ENCODE measurements at places on chromosomes 2 and 18.

DNA sequence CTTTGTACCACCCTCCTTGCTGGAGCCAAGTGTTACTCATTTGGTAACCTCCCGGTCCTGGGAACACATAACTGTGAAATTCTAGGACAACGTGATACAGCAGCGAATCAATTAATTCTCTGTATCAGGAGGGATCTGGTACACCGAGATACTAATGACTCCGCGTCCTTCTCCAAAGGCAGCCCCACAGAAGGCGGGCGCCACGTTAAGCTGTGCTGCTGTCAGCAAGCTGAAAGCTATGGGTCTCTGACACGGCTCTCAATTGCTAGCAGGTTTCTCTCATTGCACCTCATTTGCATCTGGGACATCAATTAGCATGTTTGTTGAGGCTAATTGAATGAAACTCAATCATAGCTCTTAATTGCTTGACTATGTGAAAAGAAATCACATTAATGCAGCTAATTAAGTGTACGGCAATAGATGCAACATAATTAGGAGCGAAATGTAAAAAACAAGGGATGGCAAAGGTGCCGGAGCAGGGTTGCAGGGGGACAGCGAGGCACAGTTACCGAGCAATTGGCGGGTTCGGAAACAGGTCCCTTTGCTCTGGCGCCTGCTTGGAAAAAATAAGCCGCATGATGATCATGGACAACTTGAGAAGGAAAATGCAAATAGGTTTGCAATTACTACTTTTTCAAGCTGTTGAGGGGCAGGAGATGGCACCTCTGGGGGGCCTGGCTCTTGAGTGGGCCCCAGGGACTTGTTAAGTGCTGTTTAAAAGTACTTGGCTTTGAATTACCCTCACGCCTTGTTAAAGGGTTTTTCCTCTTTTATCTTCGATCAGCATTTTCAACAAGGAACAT is 264.2 kb downstream of the GBX2 start:
- DNase-seq: no peak

GRCh38 chr2:105760191-105760590 is 15.5 kb downstream of the NCK2 start:
- no peak for DNase-seq

DNA sequence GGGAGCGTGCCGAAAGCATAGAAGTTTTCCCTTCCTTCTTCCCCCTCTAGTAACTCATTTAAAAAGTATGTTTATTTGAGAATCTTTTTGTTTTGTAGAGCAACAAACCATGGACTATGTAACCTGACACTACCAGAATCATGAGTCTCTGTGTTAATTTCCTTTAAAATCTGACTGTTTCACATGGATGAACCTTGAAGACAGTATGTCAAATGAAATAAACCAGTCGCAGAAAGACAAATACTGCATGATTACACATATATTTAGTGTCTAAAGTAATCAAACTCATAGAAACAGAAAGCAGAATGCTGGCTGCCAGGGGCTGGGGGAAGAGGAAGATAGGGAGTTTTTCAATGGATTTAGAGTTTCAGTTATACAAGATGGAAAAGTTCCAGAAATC is 32.3 kb downstream of the PTPN2 start:
- no peak for DNase-seq

- no peak for DNase-seq
Observed at GRCh38 chr2:196758474-196759377, 40.8 kb downstream of the GTF3C3 start.

- DNase-seq: no peak
Observed at GRCh38 chr2:80546766-80547165, 242.2 kb upstream of the LRRTM1 start.

DNA sequence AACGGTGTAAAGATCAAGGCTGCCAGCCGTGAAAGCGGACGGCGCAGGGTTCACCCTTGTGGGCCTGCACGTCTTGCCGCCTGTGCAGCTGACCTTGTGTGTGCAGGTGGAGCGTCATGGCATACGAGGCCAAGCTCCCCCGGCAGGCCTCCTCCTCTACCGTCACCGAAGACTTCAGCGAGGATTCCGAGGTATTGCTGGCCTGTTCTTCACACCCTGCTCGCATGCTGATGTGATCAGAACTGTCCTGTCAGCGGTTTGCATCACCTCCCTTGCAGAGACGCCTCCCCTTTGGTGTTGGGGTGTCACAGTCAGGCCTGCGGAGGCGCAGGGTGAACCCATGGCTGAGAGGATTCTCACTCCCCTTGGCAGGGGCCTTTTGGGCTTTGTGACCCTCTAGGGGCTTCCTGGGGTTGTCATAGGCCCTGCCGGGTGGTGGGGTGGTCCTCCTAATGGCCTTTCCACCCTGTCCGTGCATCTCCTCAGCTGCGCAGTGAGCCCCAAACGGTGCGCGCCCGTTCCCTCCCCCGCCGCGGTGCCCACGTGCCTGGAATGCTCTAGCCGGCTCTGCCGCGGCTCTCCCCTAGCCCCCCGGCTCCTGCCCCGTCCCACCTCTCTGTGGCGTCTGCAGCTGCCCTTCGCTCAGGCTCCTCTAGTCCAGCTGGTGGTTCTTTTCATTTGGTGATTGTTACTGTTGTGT is 92.5 kb downstream of the DGKD start:
- DNase-seq: peak; percentile 31

- no peak for DNase-seq
Observed at GRCh38 chr2:51829477-51829876, 797.5 kb upstream of the NRXN1 start.

- DNase-seq: no peak
Observed at GRCh38 chr2:85401464-85401805, 8.7 kb downstream of the CAPG start.

DNA sequence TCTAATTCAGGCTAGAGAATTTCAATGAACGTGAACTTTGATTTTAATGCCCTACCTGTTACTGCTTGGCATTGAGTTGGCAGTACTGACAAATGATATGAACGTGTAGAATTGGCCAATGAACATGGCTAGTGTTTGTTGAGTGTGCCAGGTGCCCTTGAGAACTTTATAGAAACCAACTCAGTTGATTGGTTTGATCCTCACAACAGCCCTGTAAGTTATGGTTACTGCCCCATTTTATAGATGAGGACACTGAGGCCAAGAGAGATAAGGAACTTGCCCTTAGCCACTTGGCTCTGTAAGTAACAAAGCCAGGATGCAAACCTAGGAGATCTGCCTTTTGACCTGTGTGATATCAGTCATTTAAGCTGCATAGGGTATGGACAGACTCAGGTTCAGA is 275.7 kb downstream of the NEDD4L start:
- no peak for DNase-seq

DNA sequence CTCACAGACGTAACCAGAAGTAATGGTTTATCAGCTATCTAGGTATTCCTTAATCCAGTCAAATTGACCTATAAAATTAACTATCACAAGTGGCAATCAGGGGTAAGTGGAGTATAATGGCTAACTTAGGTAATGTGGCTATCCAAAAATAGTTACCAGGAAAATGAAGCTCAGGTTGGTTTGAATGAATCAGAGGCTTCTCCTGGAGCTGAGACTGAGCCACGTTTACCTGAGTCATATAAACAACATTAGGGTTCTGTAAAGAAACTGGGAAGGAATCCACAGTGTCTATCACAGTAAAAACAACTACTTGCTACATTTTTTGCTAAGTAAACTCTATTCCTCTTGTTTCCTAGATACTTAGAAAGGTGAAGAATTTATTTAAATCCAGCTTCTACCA is 236.0 kb upstream of the SPHKAP start:
- no peak for DNase-seq

DNA sequence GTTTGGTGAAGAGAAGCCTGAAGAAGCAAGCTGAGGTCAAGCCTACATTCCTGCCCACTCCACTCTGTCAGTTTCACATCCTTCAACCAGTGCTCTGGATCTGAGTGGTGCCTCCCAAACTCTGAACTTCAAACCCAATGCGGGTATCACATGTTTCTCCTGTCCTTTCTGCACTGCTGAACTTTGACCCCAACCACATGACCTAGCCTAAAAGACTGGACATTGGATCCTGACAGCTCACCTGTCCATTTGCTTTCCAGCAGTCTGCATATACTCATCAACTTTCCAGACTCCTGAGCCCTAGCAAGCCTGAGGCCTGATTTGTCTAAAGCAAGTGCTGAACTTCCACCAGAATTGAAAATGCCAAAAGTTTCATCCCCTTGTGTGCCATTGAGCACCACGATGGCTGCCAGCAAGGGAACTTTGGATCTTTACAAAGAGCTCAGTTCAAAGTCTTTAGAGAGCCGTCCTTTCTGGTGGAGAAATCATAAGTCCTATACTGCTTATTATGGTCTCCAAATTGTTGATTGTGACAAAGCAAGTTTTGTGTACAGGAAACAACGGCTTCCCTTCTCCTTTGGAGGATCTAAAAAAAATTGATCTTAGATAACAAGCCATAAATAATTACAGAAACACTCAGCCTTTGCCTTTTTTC is 37.6 kb upstream of the ITGA6 start:
- no peak for DNase-seq

DNA sequence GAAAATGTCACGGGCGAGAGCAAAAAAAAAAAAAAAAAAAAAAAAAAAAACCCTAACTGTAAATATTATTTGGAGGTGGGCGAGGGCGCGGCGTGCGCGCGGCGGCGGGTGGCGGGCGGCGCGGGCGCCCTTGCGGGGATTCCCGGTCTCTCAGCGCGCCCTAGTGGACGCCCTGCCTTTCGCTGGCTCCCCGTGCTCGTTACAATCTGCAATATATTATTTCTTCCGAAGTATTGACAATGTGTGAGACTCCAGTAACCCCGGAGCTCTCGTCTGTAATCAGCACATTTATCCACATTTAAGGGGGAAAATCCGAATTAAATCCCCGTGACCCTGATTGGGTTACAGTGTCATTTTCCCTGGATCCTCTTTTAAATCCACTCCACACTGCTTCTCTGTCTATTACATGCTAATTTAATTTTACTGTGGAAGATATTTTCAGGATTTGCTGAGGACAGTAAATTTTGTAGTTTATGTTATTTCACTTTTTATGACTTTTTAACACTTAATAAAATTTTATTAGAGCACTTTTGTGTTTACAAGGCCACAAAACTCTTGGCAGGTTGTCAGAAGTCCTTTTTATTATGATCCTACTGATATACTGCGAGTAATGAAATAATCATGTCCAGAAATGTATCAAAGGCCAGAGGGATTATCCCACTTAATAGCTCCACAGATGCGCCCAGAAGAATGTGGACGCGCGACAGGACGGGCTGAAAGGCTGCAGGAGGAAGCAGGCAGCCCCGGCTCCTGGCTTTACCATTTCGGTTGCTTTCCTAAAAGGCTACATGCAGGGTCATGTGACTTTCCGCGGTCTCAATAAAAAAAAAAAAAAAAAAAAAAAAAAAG is 369.1 kb downstream of the MTX2 start:
- no peak for DNase-seq

- DNase-seq: no peak
Observed at GRCh38 chr2:217430916-217431576, 571.2 kb upstream of the TNP1 start.

DNA sequence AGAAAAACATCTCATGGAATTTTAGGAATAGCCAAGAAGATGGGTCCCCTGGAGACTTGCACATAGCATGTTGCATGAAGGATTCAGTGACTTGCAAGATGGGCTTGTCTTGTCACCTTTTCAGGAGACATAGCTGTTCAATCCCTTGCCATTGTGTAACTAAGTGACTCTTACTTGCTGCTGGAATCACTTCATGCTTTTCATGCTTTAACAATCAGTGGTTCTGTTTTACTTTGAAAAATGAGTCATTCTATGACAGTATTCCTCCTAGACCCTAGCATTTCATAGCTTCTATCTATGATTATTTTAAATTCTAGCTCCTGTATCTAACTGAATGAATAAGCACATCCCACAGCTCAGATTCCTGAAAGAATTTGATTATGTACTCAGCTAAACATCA is 2.8 kb downstream of the KYNU start:
- no peak for DNase-seq

All from ascending aorta (tissue), 2 donors.